Esophagus squamous epithelium (tissue), 5 donors: ENCODE measurements at places on chromosomes 7 and 10.

- DNase-seq: no peak
Observed at GRCh38 chr7:36742911-36743775, 18.8 kb upstream of the AOAH start.

- no peak for DNase-seq
Observed at GRCh38 chr7:112411186-112411795, 39.0 kb upstream of the IFRD1 start.

DNA sequence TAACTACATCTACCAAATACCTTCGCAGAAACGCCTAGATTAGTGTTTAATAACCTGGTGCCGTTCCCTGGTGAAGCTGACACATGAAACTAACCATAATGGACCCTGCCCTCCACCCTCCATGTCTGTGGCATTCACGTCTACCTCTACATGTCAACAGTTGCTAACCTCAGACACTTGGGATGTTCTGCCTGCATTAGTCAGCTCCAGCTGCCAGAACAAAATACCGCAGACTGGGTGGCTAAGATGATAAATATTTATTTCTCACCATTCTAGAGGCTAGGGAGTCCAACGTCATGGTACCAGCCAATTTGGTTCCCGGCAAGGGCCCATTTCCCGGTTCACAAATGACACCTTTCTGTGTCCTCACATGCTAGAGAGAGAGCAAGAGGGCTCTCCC is 118.5 kb upstream of the CHST15 start:
- DNase-seq: no peak

DNA sequence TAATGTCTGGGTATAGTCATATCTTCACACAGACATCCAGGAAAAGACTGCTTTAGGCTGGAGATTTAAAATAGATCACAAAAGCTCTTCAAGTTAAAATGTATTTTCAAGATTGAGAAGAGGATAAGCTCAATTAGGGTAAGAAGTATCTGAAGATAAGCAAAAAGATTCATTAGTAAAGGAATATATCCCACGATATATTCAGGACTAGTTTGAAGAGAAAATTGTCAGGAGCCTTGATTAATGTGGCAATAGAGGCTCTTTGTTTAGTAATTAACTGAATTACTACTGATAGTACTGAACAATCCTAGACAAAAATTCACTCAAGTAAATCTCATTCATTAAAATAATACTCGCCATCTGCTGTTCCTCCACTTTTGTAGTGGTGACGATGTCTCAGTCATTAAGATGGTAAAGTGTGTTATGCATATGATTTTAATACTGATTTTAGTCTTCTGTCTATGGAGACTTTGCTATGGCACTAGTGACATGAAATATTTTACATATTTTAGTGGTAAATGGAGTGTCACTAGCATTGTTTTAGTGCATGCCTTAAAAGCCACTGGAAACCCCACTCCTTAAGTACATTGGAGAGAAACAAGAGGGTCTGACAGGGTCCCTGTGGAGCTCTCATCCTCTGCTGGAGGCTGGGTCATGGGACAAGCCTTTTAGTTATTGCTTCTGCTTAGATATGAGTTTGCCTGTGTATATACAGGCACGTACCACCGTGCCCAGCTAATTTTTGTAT is 32.8 kb downstream of the INPP5F start:
- no peak for DNase-seq

GRCh38 chr10:89002226-89002978 is 11.8 kb downstream of the FAS start:
- no peak for DNase-seq
